Activated CD4-positive, CD25-positive, alpha-beta regulatory T cell (primary cell): ENCODE measurements at places on chromosomes 16 and 17.

GRCh38 chr16:22663389-22664064, 150.4 kb upstream of the HS3ST2 start:
- DNase-seq = no peak

- no peak for DNase-seq
These were observed 18.7 kb downstream of the TPSG1 start for GRCh38 chr16:1206326-1206725.

DNA sequence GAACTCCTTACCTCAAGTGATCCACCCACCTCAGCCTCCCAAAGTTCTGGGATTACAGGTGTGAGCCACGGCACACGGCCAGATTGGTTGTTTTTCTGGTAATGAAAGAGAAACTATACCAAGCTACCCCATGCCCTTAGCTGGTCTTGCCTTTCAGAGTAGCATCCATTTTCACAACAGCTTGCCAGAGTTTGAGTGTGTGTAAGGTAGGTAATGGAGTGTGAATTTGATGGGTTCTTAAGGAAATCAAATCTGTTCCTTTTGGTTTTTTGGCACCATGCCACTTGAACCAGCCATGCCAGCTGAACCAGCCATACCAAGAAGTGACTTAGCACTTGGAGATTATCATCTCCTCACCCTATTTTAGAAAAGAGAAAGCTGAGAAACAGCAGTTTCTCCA, 5.1 kb downstream of the CALCOCO2 start:
- DNase-seq = no peak

- no peak for DNase-seq
These were observed 926 bp downstream of the MYH10 start for GRCh38 chr17:8629371-8630226.

DNA sequence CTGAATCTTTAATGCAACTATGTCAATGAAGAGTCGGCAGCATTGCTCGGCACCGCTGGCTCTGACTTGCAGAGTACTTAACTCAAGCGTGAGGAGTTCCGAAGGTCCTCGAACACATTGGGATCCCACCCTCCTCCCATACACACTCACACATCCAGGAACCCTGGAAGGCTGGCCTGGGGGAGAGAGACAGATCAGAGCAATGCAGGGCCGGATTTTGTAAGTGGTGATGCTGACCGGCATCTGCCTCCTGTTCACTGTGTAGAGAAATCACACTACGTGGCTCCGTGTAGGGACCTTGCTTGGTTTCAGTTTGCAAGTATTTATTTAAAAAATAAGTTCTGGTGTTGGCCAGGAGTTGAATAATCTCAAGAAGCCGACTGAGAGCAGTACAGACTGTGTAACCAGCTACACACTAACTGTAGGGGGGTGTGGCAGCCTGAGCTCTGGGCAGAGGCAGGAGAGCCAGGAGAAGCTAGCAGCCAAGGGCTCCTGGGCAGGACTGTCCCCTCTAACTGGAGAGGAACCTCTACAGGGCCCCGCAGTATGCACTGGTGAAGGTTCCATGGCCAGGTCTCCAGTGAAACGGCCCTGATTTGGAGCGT, 190.2 kb upstream of the TNRC6C start:
- no peak for DNase-seq

DNA sequence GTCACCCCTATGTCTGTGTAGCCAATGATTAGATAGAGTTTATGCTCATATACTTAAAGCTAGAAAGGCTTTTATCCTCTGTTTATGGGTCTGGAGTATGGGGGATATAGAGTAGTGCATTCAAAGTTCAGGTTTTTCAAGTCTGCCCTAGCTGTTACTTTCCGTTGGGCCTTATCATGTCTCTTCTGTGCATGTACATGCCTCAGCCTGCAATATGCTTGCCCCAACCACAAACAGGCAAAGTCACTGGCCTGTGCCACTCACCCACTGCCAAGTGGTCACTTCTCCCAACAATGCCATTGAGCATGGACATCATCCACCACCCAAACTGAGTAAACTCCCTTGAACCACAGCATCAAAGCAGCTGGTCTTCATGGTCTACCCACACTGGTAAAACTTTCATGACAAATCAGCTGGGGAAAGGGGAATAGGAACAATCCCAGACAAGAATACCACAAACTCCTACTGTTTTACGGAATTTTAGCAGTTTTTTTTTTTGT, 70.3 kb upstream of the C17orf78 start:
- DNase-seq = no peak

DNA sequence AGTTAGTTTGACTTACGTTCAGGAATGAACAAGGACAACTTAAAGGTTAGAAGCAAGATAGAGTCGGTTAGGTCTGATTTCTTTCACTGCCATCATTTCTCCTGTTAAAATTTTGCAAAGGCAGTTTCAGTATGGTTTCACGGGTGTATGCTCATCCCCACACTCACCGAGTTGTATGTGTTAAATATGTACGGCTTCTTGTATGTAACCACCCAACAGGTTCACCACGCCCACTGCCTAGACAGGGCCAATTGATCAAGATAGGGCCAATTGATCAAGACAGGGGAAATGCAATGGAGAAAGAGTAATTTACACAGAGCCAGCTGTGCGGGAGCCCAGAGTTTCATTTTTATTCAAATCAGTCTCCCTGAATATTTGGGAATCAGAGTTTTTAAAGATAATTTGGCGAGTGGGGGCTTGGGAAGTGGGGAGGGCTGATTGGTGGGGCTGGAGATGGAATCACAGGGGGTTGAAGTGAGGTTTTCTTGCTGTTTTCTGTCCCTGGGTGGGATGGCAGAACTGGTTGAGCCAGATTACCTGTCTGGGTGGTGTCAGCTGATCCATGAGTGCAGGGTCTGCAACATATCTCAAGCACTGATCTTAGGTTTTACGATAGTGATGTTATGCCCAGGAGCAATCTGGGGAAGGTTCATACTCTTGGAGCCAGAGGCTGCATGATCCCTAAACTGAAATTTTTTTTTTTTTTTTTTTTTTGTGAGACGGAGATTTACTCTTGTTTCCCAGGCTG, 62.4 kb upstream of the PLCG2 start:
- no peak for DNase-seq

DNA sequence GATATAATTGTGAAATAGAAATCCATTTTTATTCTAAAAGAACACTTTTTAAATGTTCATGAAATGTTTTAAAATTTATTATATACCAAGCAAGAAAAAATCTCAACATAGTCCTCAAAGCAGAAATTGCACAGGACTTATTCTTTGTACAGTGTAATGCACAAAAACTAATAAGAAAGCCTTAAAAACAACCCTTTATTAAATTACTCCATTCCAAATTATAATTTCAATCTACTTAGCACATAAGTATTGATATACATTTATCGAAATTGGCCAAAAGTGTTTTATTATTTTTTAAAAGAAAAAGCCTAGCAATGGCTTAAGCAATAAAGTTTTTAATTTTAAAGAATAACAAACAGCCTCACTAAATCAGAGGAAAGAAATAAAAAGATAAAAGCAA, 19.1 kb downstream of the NLRC5 start:
- no peak for DNase-seq

DNA sequence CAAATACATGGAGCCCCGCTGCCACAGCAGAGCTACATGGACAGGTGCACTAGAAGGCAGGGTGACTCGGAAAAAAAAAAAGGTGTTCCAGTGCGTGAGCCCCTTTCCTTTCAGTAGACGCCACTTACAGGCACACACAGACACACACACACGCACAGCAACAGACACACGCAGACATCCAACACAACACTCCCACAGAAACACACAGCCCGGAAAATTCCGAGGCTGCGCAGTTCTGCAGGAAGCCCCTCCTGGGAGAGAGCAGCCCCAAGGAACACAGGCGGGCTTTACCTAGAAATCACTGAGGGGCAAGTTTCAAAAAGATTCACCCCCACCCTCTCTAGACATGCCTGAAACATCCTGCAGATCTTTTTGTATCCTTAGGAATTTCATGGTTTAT, 136.0 kb upstream of the WSB1 start:
- DNase-seq = no peak

DNA sequence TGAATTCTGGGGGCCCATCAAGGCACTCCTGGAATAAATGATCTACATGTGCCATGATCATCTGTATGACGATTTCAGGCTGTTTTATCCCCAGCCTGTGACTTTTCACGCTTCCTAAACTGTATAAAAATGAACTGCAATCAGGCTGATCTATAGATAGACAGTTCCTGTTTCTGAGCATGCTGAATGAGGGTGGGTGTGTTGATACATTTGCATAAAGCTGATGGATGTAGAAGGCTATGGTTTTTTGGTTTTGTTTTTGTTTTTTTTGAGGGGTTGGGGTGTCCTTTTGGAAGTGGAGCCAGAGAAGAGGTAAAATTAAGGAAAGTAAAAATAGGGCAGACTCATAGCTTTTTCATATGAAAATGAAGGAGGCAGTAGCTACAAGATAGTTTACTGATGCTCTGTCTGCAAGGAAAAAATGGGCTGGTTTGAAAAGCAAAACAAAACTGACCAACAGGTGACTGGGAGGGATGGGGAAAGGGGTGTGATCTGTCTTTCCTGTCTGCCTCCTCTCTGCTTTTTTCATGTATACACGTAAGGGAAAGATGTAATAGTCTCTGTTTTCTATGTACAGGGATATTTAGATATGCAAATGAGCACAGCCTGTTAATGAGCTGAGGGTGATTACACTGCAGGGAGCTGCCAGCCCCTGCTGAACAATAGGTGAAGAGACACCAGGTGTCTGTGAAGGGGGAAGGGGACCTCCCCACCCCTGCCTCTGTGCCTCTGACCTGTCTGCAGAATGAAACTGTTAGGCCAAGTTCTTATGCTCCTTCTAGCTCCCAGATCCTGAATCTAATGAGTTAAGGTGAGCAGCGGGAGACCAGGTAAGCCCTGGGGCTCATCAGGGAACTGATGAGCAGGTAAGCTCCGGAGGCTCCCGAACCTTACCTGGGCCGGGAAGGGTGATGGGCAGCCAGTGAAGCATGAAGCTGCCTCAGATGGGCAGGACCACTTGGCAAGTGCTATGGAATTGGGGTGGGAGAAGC, 46.6 kb upstream of the LYRM9 start:
- no peak for DNase-seq

DNA sequence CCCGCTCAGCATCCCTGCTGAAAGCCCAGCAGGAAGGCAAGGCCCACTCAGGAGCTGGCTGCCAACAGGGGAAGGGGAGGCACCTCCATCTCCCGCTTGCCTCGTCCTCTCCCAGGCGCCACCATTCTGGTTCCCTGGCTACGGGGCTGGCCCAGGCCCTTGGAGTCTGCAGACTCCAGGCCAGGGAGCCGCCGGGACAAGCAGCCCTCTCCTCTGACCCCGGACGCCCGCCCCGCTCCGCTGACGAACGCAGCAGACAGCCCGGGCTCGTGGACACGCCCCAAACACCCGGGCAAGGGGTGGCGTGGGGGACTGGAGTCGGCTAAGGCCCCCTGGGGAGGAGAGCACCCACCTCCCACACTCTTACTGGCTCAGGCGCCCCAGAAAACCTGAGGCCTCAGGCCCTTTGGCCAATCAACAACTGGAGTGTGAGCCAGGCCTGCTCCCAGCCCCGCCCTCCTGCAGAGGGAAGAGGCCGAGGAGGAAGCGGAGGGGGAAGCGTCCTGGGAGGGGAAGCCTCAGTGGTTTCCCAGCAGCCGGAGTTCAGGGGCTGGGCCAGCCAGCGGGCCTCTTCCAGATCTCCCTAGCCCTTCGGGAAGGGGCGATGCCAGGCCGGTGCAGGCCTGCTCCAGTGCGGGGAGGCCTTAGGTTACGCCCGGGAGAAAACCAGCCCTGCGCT, 4.2 kb downstream of the MNT start:
- no peak for DNase-seq

- DNase-seq = no peak
These were observed 39.5 kb downstream of the ST3GAL2 start for GRCh38 chr16:70399381-70399780.

DNA sequence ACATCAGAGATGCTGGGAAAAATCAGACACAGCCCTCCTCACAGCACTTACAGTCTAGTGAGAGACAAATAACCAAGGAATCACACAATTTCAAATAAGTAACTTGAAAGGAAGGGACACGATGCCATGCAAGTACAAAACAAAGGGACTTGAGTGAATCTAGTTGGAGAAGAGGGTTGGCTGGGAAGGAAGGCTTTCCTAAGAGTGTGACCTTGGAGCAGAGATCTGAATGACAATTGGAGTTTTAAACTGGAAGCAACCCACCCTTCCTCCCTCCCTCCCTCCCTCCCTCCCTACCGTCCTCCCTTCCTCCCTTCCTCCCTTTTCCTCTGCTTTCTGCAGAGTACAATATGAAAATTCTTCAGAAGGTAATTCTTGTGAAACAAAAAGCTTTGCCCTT, 31.1 kb downstream of the ADAMTS18 start:
- DNase-seq = no peak

GRCh38 chr17:5832886-5833285, 237.3 kb upstream of the WSCD1 start:
- no peak for DNase-seq

DNA sequence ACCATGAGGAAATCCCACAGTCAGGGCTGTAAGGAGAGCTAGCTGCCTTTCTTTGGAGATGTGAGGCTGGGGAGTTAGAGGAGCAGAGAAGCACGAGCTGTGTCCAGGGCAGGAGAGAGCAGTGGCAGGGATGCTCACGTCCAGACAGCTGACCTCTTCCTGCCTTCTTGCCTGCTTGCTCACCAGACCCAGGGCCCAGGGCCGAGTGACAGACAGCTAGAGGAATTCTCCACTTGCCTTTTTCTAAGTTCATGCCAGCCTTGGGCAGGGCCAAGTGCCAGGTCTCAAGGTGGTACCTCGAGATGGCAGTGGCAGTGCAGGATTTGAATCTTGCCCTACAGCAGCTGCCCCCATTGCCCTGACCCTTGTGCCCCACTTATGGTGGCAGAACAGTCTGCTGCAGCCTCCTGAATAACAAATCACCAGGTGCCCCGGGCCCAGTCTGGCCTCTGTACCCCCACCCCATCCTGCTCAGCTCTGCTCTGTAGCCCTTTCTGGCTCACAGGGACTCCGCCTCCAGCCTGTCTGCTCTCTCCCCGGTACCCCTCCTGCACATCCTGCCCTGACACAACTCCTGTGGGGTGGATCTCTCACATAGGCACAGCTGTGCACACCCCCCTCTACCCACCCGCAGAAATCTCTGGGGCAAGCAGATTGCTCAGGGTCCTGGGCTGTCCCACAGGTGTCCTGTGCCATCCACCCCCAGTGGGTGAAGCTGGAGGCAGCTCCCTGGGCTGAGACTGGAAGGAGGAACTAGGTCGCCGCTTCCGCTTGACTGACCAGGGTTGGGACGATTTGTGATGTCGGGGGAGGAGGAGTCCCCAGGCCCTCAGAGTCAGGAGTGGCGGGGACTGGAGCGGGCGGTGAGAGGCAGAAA, 25.9 kb downstream of the GRIN2C start:
- no peak for DNase-seq

GRCh38 chr17:63116967-63117830, 151.2 kb downstream of the TANC2 start:
- no peak for DNase-seq

GRCh38 chr16:2090777-2091546, 43.2 kb downstream of the TSC2 start:
- DNase-seq = no peak

DNA sequence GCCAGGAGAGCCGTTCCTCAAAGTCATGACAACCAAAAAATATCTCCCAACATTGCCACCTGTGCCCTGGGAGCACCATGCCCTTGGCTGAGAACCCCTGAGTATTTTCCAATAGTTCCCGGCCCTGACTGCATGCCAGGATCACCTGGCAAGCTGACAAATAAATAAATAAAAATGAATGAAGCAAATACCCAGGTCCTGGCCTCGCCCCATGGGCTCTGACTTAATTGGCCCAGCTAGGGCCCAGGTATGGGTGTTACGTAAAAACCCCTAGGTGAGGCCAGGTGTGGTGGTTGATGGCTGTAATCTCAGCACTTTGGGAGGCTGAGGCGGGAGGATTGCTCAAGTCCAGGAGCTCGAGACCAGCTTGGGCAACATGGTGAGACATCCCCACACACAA, 2.7 kb upstream of the C16orf74 start:
- no peak for DNase-seq

GRCh38 chr16:49674351-49674851, 181.5 kb downstream of the ZNF423 start:
- DNase-seq = no peak
